ENCODE measurements at places on chromosomes 6 and 20. TPM values are rescaled to one million over a fixed set of nuclear protein-coding genes. Genes with fewer than 3 reads are reported as not detected.

TNNC2 gene
- total RNA-seq, result 1.6 TPM

IL17F gene
- total RNA-seq, result not detected

POPDC3 gene
- not detected for total RNA-seq

TRIM31 gene
- total RNA-seq, result not detected

JPH2 gene
- total RNA-seq, result 5.0 TPM
